ENCODE measurements at places on chromosomes 7 and 10.

DNA sequence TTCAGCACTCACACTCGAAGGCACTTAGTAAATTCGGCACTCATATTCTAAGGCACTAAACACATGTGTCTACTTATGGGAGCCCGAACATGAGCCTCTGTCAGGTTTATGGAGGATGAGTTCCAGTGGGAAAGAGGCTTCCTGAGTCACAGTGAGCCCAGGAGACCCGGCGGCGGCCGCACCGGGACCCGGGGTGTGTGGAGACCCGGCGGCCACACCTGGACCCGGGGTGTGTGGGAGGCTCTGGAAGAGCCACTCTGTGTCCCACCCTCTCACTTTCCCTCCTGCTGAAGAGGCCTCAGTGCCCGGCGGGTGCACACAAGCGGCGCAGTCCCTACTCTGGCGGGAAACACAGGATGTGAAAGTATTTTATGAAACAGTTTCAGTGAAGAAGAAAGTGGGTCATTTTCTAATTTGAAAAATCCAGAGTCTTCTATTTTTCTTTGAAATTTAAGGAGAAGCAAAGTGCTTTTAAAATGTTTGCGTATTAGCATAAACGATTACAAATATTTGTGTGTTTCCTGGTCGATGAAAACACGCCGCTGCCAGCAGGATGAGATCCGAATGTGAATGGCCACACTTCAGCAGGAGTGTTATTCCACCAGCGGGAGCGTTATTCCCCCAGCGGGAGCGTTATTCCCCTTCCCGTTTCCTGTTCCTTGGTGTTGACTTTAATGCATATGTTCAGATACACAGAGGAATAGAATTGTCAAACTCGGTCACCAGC lies 625.1 kb downstream of the DNAJB6 start:
- no peak for DNase-seq

GRCh38 chr7:155153676-155154075 lies 83.6 kb downstream of the HTR5A start:
- DNase-seq, result no peak

- peak; percentile 43 for DNase-seq
These were observed 179.9 kb downstream of the SEMA3E start for GRCh38 chr7:83469076-83469475.

DNA sequence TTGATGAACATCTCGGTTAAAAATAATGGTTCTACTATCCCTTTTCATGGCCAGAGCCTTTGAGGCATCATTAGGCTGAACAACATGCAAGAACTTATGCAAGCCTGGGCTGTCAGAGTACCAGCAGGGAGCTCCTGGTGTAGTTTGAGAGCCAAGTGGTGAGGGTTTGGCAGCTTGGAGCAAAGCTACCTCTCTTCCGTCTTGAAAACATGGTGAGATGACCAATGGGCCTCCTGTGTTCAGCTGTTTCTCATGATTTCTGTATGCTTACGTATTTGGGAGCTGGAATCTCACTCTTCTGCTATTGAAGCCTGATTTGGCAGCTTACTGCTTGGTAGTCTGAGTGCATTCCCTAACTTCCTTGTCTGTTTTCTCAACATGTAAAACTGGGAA lies 150.4 kb downstream of the CXCL12 start:
- DNase-seq, result peak; percentile 64

- no peak for DNase-seq
These were observed 237.7 kb downstream of the ETV1 start for GRCh38 chr7:13751766-13752165.

DNA sequence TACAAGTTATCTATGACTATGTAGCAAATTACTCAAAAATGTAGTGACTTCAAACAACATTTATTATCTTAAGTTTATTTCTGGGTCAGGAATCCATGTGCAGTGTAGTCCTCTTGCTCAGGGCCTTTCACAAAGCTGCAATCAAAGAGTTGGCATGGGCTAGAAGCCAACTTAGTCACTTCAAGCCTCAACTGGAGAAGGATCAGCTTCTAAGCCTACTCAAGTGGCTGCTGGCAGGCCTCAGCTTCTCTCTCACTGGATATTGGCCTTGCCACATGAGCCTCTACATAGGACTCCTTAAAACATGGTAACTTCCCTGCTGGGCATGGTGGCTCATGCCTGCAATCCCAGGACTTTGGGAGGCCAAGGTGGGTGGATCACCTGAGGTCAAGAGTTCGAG lies 5.0 kb upstream of the NFE2L3 start:
- peak; percentile 21 for DNase-seq

- no peak for DNase-seq
These were observed 444.9 kb downstream of the SORCS3 start for GRCh38 chr10:105085980-105086379.

DNA sequence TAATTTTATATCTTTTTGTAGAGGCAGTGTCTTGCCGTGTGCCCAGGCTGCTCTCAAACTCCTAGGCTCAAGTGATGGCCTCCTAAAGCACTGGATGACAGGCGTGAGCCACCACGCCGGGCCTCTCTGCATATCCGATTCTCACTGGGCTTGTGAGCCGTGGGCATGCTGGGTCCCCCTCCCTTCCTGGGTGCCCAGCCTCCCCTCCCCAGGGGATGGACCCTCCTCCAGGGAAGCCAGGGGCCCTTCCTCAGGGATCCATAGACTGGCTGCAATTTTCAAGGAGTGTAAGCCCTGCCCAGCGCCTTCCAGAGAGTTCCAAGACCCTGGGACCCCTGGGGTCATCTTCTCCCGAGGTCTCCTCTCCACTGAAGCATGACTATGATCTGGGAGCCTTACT lies 23.7 kb upstream of the ELFN1 start:
- no peak for DNase-seq

DNA sequence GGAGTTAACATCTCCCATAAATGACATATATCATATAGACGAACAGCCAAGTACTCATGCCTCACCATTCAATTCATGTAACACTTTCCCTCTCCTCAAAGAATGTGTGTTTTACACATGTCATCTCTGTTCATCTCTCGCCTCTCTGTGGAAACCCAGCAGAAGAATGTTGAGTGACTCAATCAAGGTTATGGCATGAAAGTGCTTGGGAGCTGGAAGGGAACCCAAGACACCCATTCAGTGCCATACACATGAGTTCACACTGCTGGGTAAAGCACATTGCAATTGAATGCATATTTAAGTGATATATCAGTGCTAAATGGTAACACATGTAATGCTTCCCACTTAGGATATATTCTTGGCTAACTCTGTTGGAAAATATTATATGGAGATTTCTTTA lies 322.9 kb downstream of the PTEN start:
- DNase-seq, result peak; percentile 93

GRCh38 chr10:63711867-63712716 lies 190.9 kb downstream of the REEP3 start:
- peak; percentile 97 for DNase-seq

GRCh38 chr7:418636-419280 lies 100.9 kb downstream of the PDGFA start:
- no peak for DNase-seq

DNA sequence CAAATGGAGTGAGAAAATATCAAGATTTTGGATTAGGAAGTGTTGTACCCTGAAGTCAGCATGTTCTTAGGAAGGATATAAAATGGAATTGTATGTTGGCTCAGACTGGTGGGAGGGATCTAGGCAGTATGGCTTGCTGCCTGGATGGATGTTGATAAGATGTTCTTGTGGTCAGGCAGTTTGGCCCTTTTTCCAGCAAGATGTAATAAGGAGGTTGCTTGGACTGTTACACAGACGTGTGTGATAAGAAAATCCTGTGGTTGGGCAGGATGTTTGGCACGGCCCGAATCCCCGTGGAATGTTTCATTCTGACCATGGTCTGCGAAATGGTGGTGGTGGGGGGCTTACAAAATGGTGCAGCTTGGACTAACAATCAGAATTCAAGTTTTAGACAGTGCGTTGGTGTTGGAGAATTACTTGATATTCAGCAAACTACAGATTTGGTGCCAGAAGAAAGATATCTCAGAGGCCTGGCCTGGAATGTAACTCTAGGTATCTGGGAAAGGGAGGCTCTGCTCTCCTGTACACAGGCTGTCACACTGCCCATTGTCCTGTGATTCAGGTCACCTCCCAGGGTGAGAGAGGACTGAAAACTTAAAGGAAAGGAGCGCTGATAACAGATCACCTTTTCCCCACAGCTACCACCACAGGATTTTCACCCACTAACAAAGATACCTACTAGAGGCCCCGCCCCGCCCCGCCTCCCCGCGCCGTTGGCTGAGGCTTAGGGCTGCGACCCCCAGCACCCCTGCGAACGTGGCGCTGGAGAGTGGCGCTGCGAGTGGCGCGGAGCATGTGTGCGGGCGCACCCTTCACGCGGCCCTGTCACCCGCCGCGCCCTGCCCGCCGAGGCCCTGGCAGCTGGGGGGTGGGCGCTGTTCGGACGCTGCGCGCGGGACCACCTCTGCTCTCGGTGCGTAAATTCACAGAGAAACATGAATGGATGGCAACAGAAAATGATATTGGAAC lies 19.3 kb upstream of the ZNF680 start:
- no peak for DNase-seq

DNA sequence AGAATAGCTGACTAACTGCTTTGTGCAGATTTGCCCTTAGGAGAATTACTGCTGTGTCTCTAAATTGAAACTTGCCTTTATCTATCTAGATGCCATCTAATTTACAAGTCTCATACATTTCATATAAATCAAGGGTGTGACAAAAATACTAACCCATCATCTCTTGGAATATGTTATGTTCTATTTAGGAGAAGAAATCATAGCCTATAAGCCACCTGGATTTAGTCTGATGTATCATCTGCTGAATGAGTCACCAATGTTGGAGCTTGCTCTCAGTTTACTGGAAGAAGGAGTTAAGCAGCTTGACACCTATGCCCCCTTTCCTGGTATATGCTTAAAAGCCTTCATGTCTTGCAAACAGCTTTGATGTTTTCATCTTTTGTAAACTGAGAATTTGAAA lies 43.5 kb downstream of the NUP205 start:
- DNase-seq, result no peak

GRCh38 chr10:94133239-94133638 lies 139.5 kb downstream of the PLCE1 start:
- DNase-seq, result peak; percentile 69

DNA sequence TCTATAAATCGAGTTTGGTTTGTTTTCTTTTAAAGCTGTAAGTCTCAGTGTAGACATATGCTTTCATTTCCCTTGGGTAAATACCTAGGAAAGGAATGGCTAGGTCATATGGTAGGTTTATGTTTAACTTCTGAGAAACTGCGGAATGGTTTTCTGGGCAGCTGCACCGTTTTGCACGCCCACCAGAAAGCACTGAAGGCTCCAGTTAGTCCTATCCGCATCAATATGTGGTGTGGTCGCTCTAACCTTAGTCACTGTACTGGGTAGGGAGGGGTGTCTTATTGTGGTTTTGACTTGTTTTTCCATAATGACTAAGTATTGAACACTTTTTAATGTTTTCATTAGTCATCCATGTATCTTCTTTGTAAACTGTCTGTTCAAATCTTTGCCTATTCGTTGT lies 279.5 kb upstream of the AKR1E2 start:
- DNase-seq, result peak; percentile 25

DNA sequence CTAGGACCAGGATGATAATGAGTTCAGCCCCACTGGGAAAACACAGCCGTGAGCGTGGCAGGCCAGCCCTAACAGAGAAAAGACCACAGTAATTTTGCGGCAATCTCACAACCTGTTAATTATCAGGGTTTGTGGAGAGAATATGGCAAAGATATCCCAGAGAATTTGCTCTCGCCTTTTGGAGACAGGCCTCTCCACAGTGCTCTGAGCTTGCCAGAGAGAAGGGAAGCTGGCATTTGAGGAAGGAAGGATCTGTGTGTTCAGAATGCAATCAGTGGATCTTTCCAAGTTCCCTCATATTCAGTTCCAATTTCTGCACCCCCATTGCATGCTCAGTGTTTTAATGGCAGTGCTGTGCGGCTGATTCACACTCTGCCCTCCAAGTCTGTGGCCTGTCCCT lies 60.2 kb downstream of the PLPP4 start:
- DNase-seq, result no peak

DNA sequence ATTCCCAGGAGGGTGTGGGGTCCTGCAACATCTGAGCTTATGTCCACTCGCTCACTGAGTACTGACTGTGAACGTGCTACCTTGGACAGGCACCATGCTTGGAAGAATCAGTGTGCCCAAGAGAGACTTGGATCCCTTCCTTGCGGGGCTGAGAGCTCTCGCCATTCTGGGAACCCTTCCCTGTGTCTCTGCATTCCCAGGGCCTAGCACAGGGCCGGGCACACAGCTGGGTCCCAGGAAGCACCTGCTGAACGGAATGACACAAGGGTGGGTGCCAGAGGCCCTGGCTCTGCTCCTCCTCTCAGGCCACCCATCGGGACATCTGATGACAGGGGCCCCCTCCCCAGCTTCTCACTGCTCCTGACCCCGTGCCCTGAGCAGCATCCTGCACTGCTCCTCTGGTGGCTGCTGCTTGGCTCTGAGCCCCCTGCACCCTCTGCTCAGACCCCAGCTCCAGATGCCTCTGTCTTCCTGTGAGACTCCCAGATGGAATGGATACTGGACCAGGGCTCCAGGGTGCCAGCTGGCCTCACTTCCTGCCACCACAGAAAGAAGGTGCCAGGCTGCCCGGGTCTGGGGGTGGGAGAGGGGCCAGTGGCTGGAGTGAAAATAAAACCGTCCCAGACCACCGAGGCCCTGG lies 129.6 kb downstream of the NEURL1 start:
- DNase-seq, result no peak

GRCh38 chr7:4138866-4139265 lies 543.2 kb upstream of the FOXK1 start:
- DNase-seq, result no peak

- DNase-seq, result peak; percentile 18
These were observed 66.2 kb upstream of the SRPK2 start for GRCh38 chr7:105454921-105455320.

GRCh38 chr7:95059842-95060313 lies 152.5 kb downstream of the PPP1R9A start:
- DNase-seq, result no peak

- DNase-seq, result no peak
These were observed 4.9 kb downstream of the RADIL start for GRCh38 chr7:4878336-4879335.

- no peak for DNase-seq
These were observed 39.8 kb downstream of the SLC37A3 start for GRCh38 chr7:140358412-140359051.

GRCh38 chr7:97342512-97342911 lies 225.0 kb downstream of the SDHAF3 start:
- no peak for DNase-seq

GRCh38 chr7:36956814-36957213 lies 232.5 kb upstream of the AOAH start:
- no peak for DNase-seq

- no peak for DNase-seq
These were observed 144.1 kb downstream of the DLG5 start for GRCh38 chr10:77782328-77783061.

- DNase-seq, result peak; percentile 62
These were observed 1110.6 kb downstream of the TYW1 start for GRCh38 chr7:68107261-68107660.
